ENCODE measurements at places on chromosomes 1 and 21.

- peak; percentile 73 for DNase-seq
Measured at GRCh38 chr1:85224295-85224694, 23.5 kb upstream of the SYDE2 start.

- no peak for DNase-seq
Measured at GRCh38 chr1:206108635-206109034, 8.6 kb downstream of the AVPR1B start.

GRCh38 chr1:66334318-66334717, 199.6 kb upstream of the SGIP1 start:
- no peak for DNase-seq

- DNase-seq: no peak
Measured at GRCh38 chr1:168392958-168393549, 112.4 kb downstream of the TBX19 start.

DNA sequence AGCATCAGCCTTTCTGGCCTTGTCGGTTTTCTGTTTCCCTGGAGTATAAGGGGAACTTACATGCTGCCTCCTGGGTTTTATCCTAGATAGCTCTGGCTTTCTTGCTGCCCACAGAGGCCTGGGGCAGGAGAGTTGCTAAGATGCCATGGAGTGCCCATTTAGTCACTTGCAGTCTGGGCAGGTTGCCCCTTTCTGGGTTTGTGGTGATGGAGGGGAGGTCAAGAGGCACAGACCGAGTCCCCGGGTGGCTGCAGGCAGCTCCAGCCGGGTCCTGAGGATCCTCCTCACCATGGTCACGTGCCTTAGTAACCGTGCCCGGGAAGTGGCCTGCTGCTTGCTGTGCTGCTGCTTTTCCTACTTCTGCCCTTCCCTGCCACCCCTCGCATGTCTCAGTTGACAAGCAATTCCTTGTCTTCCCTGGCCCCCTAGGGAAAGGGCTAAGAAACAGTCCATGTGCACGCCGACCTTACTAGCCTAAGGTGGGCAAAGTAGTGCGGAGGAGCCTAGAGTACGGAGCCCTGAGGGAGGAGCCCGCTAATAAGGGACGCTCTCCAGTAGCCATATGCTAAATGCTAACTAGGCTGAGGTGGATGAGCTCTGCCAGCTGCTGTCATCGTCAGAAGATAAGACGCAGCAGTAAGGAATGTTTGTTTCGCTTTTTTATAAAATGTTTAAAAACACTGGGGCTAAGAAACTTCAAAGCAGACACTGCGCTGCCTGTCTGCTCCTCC, 34.8 kb downstream of the CLCA1 start:
- peak; percentile 41 for DNase-seq

DNA sequence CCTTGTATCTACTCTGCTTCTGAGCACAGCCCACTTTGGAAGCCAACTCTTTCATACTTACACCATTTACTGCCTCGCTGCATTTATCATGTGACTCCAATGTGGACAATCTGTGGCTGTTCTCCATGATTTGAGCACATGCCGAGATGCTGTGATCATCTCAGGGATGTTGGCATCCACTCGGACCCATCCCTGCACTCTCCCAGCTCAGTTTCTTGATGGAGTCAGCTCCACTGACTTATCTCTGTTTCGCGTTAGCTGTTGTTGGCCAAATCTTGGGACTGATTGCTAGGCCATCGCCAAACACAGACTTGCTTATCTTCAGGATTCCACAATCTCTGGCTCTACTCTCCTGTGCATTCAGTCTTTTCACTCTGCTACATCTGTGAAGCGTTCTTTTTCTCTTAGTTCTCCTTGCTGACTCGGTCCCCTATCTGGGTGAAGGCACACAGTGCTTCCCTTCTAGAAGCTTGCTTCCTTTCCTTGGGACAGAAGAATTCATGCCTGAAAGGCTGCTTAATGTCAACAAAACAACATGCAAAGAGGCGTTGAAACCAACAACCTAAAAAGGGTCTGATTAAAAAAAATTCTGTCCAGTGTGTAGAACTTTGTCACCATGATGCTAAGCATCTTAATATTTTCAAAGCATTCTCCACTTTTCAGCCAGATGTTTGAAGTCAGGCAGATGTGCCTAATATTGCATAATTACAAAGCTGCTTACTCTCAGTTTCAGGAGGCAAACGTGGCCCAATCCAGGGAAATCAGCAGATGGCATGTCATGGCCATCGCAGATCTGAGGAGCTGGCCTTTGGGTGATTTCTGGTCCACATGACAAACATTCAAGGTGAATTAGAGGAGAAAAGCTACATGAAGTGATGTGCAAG, 120.7 kb downstream of the NGF start:
- no peak for DNase-seq

DNA sequence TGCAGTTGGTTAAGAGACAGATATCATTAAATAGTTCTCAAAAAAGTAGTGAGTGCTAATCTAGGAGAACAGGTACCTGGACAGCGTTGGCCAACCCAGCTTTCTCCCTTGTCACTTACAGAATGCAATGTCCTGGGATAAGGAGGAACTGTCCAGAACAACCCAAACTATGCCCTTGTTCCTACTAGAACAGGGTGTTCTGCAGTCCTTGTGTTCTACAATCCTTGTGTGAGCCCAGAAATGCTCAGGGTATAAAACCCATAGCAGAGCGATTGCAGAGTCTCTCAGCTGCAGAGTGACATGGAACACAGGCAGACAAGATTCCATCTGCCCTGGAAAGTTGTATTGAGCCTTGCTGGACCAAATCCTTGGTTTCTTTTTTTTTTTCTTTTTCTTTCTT, 83.5 kb upstream of the VANGL1 start:
- no peak for DNase-seq

GRCh38 chr1:202085682-202086373, 36.9 kb upstream of the GPR37L1 start:
- DNase-seq: no peak

- no peak for DNase-seq
Measured at GRCh38 chr1:243793298-243793697, 56.7 kb downstream of the AKT3 start.

DNA sequence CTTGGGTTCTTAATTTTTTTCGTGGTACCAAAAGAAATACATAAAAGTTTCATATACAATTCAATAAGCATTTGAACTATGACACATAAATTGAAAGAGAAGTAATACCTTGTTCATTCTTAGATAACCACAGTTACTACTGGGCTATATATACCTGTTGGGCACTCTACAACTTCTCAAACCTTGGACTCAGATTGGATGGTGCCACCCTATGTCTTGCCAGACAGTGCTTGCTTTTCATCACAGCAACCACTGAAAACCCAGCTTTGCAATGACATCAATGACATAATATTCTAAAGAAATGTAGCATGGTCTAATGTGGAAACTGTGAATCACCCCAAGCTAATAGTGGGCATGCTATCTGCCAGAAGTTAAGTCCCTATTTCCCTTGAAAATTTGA, 62.8 kb upstream of the DPH5 start:
- no peak for DNase-seq

GRCh38 chr1:12383001-12383400, 153.2 kb downstream of the VPS13D start:
- DNase-seq: no peak

DNA sequence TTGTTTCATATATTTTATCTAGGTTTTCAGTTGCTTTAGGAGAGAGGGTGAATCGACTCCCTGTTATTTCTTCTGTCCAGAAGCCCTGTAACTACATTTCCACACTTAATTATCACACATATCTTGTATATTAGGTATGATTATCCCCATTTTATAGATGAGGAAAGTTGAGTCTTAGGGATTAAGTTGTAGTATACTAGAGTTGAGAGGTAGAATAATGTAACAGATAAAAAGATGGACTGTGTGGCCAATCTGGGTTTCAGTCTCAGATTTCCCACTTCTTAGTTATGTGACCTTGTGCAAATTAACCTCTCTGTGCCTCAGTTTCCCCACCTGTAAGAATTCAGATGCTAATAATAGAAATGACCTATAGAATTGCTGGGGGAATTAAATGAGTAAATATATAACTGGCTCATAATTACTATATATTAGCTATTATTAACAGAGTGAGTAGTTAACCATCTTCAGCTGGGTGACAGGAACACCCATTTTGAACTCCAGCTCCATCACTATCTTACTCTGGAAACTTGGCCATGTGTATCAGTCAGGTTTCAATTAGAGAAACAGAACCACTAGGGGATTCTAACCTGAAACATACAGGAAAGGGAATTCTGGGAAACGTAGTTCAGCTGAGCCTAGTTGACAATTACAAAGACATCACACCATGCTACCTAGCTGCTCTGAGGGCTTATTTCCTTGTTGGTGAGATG, 20.4 kb upstream of the FOXO6 start:
- DNase-seq: no peak

DNA sequence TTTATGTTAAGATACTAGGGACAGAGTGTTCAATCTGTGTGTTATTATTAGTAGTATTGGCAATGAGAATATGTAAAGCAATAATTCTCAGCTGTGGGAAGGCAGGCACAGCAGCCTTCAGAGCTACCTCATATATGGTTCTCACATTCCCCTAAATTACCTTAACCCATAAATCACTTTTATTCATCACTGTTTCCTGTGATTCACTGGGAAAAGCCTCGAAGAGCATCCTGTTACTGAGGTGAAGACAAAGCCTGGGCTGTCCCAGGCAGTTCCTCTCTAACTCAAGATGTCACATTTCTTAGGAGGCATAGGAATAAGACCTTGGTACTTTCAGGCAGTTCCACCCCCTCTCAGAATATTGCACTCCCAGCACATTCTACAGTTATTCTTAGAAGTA, 965.7 kb downstream of the NCAM2 start:
- DNase-seq: no peak

GRCh38 chr1:44696101-44696500, 21.6 kb downstream of the ARMH1 start:
- DNase-seq: no peak

- no peak for DNase-seq
Measured at GRCh38 chr21:44897326-44898010, 23.2 kb downstream of the ITGB2 start.

DNA sequence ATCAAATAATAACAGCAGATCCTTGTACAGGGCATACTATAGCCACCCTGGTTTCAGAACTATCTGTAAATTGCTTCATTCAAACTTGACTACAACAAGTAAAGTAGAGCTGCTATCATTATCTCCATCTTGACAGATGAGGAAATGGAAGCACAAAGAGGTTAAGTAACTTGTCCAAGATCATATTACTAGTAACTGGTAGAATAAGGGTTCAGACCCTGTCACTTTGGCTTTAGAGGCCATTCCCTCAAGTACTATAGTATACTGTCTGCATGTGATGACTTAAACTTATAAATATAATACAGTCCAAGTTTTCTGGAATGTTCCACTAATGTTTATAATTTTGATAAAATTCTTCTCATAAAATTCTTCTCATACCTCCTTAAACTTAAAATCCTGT, 24.8 kb downstream of the PGM1 start:
- no peak for DNase-seq

DNA sequence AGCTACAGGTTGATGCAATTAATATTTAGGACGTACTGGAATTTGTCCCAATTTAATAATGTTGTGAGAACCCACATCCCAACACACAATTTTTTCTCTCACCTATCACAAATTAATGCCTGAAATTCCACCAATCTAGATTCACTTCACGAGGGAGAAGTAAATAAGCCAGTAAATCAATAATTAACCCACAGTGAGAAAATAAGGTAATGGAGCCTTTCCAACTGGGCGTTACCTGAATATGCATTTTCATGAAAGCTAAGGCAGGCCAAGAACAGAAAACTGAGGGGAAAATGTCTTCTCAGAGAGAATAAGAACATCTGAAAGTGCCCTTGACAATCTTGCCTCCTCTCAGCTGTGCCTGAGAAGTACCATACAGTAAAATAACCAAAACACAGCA, 240.8 kb upstream of the NR5A2 start:
- no peak for DNase-seq

- no peak for DNase-seq
Measured at GRCh38 chr1:212288615-212289014, 3.4 kb downstream of the PPP2R5A start.

- DNase-seq: no peak
Measured at GRCh38 chr21:19507682-19508260, 1104.2 kb upstream of the TMPRSS15 start.

DNA sequence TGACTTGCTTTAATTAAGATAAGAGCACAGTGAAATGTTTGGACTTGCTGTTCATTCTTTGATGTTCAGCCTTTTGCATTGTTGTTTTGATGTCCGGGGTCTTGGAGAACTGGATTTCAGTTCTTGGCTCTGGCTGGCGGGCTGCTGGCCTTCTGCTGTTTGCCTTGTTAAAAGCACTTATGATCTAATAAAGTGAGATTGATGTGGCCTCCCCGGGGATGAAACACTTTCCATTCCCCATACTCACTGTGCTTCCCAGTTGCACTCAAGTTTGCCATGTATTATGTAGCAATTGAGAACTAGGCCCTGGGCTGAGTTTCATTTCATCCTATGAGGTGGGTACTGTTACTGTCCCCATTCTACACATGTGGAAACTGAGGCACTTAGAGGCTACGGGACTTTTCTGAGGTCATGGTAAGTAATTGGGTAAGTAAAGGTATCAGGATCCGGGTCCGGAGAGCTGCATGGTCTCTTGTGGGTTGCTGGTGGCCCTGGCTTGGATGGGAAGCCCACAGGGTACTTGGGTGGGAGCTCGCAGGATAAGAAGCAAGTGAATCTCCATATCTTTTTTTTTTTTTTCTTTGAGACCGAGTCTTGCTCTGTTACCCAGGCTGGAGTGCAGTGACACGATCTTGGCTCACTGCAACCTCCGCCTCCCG, 127.7 kb upstream of the ZBTB40 start:
- peak; percentile 24 for DNase-seq

Measured in right lung (tissue), 10 donors.